Cortex of kidney (tissue), 1 donor: ENCODE measurements at places on chromosomes 3 and 15.

DNA sequence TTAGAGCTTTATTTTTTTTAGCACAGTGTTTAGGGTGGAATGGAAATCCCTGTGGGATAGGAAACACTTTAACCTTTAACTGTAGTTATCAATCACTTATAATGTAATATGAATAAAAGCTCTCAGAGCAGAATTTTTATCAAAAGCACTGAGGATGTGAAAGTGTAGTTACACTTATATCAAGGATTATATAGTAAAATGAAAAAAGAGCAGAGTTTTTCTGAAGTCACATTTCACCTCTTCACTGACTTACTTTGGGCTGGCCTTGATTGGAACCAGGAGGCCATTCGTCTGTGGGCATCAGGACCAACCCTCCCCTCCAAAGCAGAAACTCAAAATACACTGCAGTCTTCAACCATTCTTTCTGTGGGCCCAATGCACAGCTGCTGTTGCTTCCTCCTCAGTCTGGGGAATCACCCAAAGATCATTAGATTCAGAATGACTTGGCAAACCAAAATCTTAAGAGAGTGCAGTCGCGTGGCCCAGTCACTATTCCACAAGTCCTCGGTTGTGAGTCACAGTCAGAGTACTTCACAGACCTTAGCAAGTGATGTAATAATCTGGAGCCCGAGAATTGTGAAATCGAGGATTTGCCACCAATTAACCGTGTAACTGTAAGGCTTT is 132.6 kb upstream of the COL8A1 start:
- DNase-seq: no peak

DNA sequence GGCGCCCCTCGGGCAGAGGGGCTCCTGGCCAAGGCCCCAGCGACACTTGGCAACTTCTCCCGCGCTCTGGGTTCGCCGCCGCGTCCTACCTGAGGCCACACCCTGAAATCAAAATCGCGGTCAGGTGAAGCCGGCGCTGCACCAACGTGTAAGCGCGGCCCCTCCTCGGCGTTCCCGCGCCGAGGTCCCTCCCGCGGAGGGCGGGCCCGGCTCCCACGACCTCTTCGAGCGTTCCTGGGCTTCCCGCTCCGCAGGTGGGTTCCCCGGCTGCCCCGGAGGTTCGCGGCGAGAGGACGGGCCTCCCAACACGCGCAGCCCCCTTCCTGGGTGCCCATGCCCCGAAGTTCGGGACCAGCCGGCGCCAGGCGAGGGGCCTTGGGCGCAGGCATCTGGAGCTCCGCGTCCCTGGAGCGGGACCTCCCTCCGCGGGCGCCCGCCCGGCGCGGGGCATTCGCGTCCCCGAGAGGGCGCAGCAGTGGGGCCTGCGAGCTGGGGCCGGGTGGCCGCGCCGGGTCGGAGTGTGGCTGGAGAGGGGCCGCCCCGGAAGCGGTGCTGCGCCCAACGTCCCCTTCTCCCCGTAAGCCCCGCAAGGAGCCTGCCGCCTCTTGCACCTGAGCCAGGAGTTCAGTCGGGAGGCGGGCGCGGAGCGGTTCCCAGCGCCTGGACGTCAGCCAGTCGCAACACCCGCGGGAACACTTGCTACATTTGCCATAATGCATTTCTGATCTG is 13.7 kb downstream of the PAK6 start:
- DNase-seq: no peak

DNA sequence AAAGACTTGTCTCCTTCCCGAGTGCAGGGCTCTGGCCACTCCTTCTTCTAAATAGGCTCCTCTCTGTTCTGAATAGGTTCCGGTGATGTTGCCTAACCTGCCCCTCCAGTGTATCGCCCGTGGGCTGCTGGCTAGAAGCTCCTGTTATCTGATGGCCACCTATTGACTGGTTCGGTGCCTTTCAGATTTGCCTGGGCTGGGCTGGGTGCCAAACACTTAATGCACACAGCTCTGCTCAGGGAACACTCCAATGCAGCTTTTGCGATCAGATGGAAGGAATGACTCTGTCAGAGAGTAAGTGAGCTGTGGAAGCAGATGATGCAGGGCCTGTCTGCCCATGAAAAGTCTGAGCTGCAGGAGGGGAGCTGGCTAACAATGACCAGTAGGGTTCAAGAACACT is 112.9 kb downstream of the CORO2B start:
- no peak for DNase-seq

GRCh38 chr15:82846621-82847020 is 37.2 kb downstream of the WHAMM start:
- DNase-seq: no peak

DNA sequence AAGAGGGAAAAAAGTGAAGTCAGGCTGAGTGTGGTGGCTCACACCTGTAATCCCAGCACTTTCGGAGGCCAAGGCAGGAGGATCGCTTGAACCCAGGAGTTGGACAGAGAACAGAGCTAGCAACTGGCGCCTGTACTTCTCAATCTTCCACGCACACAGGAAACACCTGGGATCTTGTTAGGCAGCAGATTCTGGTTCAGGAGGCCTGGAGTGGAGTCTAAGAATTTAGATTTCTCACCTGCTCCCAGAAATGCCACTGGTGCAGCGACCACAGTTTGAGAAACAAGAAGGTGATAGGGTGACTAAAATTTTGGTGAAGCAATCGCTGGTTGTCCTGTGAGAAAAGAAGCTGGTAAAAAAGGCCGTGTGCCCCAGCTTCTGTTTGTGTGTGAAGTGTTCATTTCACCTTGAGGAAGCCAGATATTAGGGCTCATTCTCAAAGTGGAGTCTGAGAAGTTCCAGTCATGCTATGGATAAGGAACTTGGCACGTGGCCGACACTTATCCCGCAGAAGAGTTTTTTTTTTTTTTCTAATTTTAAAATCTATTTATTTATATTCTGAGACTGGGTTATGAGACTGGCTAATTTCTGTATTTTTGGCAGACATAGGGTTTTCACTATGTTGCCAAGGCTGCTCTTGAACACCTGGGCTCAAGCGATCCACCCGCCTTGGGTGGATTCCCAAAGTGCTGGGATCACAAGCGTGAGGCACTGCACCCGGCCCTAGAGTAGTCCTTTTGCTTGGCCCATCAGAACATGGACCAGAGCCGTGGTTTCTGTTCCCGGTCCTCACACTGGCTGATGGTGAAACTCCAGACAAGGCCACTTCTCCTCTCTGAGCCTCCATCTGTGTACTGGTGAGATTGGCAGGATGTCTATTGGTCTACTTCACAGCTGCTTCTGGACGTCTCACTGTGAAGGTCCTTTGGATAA is 324.6 kb upstream of the PROK2 start:
- no peak for DNase-seq

GRCh38 chr3:175659670-175660350 is 800.7 kb downstream of the NAALADL2 start:
- no peak for DNase-seq

DNA sequence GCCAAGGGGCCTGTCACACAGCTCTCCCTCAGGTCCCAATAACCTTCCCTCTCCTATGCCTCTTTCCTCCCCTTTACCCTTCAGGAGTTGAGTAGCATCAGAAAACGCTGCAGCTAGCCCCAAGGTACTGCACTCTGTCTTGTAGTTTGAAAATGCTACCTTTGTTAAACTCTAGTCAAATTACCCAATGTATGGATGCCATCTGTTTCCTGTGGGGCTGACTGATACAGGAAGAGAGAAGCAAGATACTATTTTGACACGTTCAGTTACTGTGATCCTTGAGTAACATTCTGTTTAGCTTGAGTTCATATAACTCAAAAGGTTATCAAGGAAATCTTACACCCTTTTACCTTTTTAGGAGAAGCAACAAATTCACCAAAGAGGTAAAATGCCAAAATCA is 493.1 kb downstream of the FHIT start:
- DNase-seq: no peak

GRCh38 chr3:107085261-107085660 is 292.0 kb upstream of the CCDC54 start:
- DNase-seq: no peak

DNA sequence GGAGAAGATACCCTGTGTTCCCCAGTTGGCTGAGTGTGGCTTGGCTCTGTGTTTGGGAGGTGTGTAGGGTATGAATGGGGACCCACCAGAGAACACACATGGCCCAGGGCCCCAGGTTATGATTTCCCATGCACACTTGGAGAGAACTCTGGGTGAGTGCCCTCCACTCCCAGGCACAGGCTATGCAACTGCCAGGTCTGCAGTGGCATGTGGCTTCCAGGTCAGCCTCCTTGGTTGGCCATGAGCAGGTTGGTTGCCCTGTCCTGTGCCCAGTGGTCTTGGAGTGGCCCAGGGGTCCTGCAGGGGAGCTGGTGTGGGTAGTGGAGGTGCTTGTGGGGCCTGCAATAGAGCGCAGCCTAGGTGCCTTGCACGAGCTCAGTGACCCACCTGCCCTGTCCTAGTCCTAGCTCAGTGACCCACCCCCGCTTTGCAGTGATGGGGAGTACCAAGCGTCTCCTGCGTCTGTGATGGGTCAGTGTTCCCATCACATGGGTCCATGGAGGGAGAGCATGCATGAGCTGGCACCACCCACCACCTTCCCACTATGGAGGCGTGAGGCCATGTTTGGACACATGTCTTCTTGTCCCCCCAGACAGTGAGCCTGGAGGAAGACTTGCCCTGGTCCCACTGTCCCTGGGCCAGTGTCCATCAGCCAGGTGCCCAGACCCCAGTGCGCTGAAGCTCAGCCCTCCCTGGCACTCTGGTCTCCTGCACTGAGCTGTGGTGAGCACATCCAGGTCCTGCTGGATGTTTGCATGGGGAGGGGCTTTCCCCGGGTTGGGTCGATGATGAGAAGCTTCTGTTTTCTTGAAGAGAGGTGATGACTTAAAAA is 217.3 kb downstream of the SNRPN start:
- DNase-seq: no peak

- no peak for DNase-seq
Observed at GRCh38 chr3:71564361-71564760, 19.2 kb downstream of the FOXP1 start.

DNA sequence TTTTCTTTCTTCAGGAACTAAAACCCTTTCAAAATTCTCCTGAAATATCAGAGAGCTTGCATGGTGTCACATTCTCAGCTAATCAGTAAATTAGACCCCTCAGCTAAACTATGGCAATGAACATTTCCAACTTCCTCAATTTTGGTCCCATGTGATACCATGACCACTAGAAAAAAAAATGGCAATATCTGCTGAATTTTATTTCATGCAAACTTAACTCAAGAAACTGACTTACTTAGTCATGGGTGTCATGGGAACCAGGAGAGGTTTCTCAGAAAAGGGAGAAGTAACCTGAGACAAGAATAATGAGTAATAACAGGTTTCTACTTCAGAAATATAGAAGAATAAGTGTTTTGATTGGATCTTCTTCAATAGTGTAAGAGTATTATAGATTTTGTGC is 784.6 kb upstream of the ALCAM start:
- DNase-seq: no peak
